Fibroblast of the aortic adventitia (primary cell): ENCODE measurements at places on chromosomes 2 and 18. TPM values are rescaled to one million over a fixed set of nuclear protein-coding genes. Genes with fewer than 3 reads are reported as not detected.

GRCh38 chr2:18619091-18619490 lies 29.7 kb upstream of the NT5C1B start:
- DNase-seq = no peak

Gene SRSF7
- 92.1 and 126 TPM in 2 replicates for total RNA-seq

GRCh38 chr2:128413718-128414341 lies 95.2 kb upstream of the HS6ST1 start:
- no peak for DNase-seq

GRCh38 chr2:105751272-105751671 lies 6.6 kb downstream of the NCK2 start:
- no peak for DNase-seq

Gene EML6
- total RNA-seq = 0.49 and 2.8 TPM in 2 replicates

Gene SERPINB4
- not detected in 2 replicates for total RNA-seq

Gene RGPD3
- 0.41 and 0.45 TPM in 2 replicates for total RNA-seq

- DNase-seq = peak; percentile 63
These were observed 100.5 kb downstream of the CAPN13 start for GRCh38 chr2:30706534-30707303.

Gene SLC5A6
- total RNA-seq = 12.9 and 20.0 TPM in 2 replicates

DNA sequence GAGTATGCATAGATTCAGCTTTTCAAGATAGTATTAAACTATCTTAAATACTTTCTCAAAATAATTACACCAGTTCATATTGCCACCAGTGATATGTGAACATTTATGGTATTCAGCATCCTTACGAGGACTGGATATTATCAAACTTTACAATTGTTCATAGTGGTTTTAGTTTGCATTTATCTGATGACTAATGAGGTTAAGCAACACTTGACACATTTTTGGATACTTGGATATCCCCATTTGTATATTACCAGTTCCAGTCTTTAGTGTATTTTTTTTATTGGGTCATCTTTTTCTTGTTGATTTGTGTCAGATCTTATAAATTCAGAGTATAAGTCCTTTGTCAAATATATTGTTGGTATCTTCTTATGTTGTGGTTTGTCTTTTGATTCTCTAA lies 128.4 kb downstream of the ASXL3 start:
- peak; percentile 57 for DNase-seq

Gene B4GALT6
- total RNA-seq = 1.9 and 6.3 TPM in 2 replicates

Gene DCDC2C
- not detected in 2 replicates for total RNA-seq

DNA sequence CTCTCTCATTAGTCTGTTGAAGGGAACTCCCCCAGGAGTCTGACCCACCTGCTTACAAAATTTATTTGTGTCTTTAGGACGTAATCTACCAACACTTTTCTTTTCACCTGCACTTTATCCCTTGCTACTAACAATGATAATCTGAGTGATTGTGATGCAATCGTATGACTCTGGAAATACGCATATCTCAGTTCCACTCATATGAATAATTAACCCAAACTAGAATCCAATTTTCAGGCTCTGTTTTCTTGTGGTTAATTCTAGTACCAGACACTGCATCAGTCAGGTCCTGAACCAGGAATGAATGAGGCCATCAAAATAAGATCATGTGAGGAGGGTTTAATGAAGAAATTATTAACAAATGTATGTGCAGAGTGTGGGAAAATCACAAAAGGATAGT lies 158.4 kb upstream of the SRD5A2 start:
- DNase-seq = no peak

- DNase-seq = no peak
These were observed 78.6 kb downstream of the BARD1 start for GRCh38 chr2:214730800-214731407.

DNA sequence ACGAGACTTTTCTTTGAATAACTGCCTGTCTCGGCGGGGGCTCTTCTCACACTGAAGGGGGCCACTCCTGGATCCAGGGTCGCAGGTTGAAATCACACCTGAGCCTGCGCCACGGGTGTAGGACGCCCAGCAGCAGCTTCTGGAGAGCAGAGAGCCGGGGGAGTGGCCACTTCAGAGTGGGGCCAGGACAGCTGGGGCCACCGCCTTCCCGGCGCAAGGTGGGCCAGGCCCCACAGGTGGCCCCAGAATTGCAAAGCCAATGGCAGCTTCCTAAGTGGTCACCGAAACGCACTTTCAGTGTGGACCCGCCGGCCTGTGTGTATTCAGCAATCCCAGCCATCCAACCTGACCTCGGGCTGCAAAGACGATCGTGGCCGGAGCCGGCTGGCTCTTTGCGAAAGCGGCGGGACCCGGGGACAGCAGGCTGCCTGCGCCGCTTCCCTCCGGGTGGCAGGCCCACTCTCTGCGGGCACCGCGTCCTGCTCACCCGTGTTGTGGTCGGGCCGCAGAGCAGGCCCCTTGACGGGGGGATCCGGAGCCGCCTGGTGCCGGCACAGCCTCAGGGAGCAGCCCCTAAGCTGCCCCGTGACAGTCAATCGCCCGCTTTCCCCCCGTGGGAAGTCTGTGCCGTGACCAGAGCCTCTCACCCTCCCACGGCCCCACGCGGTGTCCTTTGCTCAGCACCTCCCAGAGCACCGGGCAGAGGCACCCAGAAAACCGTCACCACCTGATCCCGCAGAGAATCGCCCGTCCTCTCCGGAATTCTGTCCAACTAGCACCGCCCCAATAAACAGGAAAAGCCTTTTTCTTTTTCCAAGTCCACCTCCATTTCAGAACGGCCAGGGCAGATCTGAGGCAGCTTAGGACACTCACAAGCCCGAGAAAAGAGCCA lies 144.7 kb downstream of the ZNF516 start:
- no peak for DNase-seq
